ENCODE measurements at places on chromosomes 3 and 15.

- DNase-seq, result no peak
These were observed 21.8 kb downstream of the EMC7 start for GRCh38 chr15:34079904-34080303.

DNA sequence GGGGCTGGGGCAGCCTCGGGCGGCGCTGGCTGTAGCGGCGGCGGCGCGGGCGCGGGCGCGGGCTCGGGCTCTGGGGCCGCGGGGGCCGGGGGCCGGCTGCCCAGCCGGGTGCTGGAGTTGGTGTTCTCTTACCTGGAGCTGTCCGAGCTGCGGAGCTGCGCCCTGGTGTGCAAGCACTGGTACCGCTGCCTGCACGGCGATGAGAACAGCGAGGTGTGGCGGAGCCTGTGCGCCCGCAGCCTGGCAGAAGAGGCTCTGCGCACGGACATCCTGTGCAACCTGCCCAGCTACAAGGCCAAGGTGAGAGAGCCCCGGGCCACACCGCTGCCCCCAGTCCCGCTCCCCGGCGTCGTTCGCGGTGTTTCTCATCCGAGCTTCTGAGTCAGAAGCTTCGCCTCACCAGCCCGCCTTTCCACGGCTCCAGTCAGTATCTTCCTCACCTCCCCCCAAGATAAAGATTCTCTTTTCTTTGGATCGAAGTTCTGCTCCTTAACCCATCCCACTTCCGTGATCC, 600 bp downstream of the FBXO45 start:
- DNase-seq, result peak; percentile 50

- no peak for DNase-seq
These were observed 71.8 kb downstream of the CHDH start for GRCh38 chr3:53774414-53774813.

GRCh38 chr3:99751649-99752048, 66.0 kb upstream of the CMSS1 start:
- no peak for DNase-seq

Measured in NCI-H2107 (cell line).